ENCODE measurements at places on chromosomes 11 and 22.
A peak's percentile ranks its signal among the peaks of the same experiment; 100 is the strongest.

DNA sequence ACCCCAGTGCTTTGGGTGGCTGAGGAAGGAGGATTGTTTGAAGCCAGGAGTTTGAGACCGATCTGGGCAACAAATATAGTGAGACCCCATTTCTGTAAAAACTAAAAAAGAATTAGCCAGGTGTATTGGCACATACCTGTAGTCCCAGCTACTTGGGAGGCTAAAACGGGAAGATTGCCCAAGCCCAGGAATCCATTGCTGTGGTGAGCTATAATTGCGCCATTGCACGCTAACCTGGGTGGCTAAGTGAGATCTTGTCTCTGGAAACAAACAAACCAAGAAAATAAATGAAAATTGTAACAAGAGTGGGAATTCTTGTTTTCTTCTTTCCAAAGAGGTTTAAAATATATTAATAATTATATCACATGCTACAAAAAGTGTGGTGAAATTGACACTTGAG lies 52.9 kb downstream of the DEPDC5 start:
- ATAC-seq, result no peak

DNA sequence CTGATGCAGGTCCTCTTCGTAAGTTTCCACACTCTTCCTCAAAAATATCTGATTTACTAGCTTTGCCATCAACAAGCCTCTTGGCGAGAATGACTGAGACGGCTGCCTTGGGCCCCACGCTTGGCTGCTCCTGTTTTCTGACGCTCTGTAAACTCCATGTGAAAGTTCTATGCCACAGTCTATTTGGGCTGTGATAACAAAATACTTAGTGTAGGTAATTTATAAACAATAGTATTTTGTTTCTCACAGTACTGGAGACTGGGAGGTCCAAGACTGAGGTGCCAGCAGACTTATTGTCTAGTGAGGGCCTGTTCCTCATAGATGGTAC lies 123.2 kb upstream of the SORL1-AS1 start:
- no peak for ATAC-seq

DNA sequence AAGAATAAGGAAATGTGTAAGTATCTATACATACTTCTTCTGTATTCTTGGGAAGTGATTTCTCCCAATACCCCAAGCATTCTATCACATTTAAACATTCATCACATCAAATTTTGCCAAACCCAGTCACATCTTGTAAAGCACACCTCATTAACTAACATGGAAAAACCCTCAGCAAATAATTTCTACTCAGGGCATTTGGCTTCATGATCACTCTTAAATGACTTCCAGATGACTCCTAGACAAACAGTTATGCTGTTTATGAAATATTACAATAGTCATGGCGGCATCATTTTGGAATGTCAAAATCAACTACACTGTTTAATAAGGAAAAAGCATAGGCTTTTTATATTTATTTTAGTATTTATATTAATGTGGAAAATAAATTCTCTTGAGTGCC lies 47.3 kb upstream of the CCDC34 start:
- no peak for ATAC-seq

GRCh38 chr11:61429346-61429690 lies 457 bp downstream of the CPSF7 start:
- peak; percentile 76 for ATAC-seq

DNA sequence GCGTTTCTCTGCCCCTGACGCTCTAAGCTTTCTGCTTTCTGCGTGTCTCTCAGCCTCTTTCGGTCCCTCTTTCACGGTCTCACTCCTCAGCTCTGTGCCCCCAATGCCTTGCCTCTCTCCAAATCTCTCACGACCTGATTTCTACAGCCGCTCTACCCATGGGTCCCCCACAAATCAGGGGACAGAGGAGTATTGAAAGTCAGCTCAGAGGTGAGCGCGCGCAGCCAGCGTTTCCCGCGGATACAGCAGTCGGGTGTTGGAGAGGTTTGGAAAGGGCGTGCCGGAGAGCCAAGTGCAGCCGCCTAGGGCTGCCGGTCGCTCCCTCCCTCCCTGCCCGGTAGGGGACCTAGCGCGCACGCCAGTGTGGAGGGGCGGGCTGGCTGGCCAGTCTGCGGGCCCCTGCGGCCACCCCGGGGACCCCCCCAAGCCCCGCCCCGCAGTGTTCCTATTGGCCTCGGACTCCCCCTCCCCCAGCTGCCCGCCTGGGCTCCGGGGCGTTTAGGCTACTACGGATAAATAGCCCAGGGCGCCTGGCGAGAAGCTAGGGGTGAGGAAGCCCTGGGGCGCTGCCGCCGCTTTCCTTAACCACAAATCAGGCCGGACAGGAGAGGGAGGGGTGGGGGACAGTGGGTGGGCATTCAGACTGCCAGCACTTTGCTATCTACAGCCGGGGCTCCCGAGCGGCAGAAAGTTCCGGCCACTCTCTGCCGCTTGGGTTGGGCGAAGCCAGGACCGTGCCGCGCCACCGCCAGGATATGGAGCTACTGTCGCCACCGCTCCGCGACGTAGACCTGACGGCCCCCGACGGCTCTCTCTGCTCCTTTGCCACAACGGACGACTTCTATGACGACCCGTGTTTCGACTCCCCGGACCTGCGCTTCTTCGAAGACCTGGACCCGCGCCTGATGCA lies at the start of gene MYOD1:
Gene MYOD1, plus strand, starts transcription at position 544 of the 910 bp plus-strand sequence. Its CDS starts 212 bp downstream, at position 756.
- no peak for ATAC-seq

Measured in gastroesophageal sphincter (tissue), 4 donors.